ENCODE measurements at places on chromosomes 12 and 14. TPM values are rescaled to one million over a fixed set of nuclear protein-coding genes. Genes with fewer than 3 reads are reported as not detected.

- DNase-seq: peak; percentile 19
Measured at GRCh38 chr14:105927096-105928060, 401.0 kb downstream of the TMEM121 start.

- no peak for DNase-seq
Measured at GRCh38 chr12:113402586-113403260, 964 bp downstream of the SDS start.

- DNase-seq: peak; percentile 82
Measured at GRCh38 chr14:68628605-68629310, 164.1 kb downstream of the ZFP36L1 start.

GRCh38 chr14:90788031-90788430, 28.2 kb downstream of the TTC7B start:
- no peak for DNase-seq

DNA sequence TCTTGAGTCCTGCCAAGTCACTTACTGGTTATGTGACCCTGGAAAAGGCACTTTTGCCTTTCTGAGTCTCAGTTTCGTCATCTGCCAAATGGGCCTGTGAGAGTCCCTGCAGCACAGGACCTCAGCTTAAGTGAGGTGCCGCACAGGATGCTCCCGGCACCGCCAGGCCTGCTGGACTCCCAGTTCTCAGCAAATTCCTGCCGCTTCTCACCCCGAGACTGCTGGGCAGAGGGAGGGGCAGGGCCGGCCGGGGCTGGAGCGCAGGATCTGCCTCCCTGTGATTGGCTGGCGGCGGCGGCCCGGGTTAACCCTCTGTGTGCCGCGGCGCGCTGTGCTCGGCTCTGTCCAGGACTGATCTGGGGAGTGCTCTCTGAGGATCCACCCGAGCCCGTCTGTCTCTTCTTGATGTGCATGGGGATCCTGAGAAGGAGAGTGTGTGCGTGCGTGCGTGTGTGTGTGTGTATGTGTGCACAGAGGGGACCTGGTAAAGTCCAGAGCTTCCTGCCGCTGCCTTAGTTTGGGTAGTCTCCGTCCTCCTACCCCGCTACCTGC, 8.6 kb downstream of the SETD1B start:
- DNase-seq: peak; percentile 62

- no peak for DNase-seq
Measured at GRCh38 chr12:96106137-96106536, 70.8 kb upstream of the LTA4H start.

GRCh38 chr14:105897725-105898113, 371.3 kb downstream of the TMEM121 start:
- no peak for DNase-seq

GRCh38 chr12:121277374-121277759, 19.1 kb downstream of the CAMKK2 start:
- no peak for DNase-seq

GRCh38 chr12:55017416-55017925, 2.3 kb upstream of the NEUROD4 start:
- no peak for DNase-seq

GRCh38 chr12:1131811-1132224, 140.8 kb downstream of the ERC1 start:
- DNase-seq: no peak

DNA sequence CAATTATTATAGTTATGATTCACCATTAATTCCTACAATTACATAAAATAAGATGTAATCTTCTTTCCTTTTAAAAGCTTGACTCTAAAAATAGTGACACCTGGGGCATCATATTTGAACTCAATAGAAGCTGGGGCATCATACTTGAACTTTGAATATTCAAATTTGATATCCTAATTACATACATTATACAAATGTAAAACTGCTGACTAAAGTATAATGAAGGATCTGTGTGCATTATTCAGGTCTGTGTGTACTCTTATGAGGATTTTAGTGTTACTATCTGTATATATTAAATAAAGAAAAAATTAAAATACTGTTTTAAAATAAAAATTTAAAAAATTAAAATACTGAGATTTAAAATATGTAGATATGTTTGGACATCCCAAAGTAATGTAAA, 696.9 kb upstream of the FBXO33 start:
- no peak for DNase-seq

DNA sequence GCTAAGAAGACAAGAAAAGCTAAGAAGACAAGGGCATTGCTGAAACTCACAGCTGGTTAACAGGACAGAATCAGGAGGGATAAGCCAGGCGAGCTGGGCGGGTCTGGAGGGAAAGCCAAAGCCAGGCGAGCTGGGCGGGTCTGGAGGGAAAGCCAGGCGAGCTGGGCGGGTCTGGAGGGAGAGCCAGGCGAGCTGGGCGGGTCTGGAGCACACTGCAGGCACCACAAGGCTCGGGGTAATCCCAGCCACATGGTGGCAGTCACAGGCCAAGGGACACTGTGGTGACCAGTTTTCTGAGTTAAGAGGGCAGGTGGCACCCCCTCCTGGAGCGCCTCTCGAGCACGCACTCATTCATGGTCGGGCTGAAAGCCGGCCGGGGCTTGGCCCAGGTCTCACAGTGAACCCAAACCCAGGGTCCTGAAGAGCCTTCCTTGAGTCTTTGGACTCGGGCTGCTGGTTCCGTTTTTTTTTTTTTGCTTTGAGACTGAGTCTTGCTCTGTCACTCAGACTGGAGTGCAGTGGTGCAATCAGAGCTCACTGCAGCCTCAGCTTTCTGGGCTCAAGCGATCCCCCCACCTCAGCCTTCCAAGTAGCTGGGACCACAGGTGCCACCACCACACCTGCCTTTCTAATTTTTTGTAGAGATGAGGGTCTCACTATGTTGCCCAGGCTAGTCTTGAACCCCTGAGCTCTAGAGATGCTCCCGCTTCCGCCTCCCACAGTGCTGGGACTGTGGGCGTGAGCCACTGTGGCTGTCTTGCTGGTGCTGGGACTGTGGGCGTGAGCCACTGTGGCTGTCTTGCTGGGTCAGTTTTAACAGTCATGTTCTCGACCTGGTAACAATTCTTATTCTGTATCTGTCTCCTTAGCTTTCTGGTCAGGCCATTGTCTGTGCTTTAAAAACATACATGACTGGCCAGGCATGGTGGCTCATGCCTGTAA, 40.2 kb downstream of the HSP90AA1 start:
- peak; percentile 88 for DNase-seq

DNA sequence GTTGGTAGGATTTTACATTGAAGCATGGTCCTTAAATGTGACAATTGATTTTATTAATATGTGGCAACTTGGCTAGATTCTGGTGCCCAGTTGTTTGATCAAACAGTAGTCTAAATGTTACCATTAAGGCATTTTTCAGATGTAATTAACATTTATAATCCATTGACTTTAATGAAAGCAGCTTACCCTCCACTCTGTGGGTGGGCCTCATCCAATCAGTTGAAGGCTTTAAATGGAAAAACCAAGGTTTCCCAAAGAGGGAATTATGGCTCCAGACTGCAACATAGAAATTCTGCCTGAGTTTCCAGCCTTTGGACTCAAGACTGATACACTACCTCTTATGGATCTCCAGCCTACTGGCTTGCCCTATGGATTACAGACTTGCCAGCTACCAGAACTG, 1153.2 kb downstream of the BCL11B start:
- DNase-seq: no peak

The PMCH gene
- not detected for total RNA-seq

The OR4E2 gene
- total RNA-seq: not detected

The KCNA5 gene
- not detected for total RNA-seq

The SYNDIG1L gene
- total RNA-seq: not detected
